Activated CD4-positive, alpha-beta T cell treated with anti-CD3 and anti-CD28 coated beads, Interleukin-2, amount 10 ng/mL, durations not matched to agents 7 days and 5 days (primary cell): ENCODE measurements at places on chromosomes 12 and 14. TPM values are rescaled to one million over a fixed set of nuclear protein-coding genes. Genes with fewer than 3 reads are reported as not detected.

SLC11A2 gene
- total RNA-seq: 37.4 TPM

CLSTN3 gene
- 74.0 TPM for total RNA-seq

ADAMTS20 gene
- total RNA-seq: not detected

ANO6 gene
- total RNA-seq: 32.0 TPM

TMEM63C gene
- total RNA-seq: 0.45 TPM

FAM186B gene
- total RNA-seq: 0.15 TPM

NEUROD4 gene
- not detected for total RNA-seq

TMEM30B gene
- 0.30 TPM for total RNA-seq

GYS2 gene
- not detected for total RNA-seq

KRT2 gene
- 0.10 TPM for total RNA-seq

OTX2 gene
- not detected for total RNA-seq

SPTB gene
- not detected for total RNA-seq

AMN gene
- total RNA-seq: 0.30 TPM

CEBPE gene
- total RNA-seq: 0.67 TPM

CCDC38 gene
- total RNA-seq: not detected

HIGD1C gene
- total RNA-seq: not detected

ZC2HC1C gene
- total RNA-seq: 3.1 TPM

RASSF9 gene
- total RNA-seq: not detected

MYO1H gene
- total RNA-seq: not detected

IGFBP6 gene
- not detected for total RNA-seq

MYRFL gene
- not detected for total RNA-seq

MSRB3 gene
- total RNA-seq: not detected

PDE3A gene
- not detected for total RNA-seq

PTPRR gene
- not detected for total RNA-seq

FAM90A1 gene
- total RNA-seq: not detected

IFNG-AS1 gene
- total RNA-seq: not detected

MYO1A gene
- 2.9 TPM for total RNA-seq

ASCL1 gene
- total RNA-seq: not detected

GPRC5D gene
- 0.22 TPM for total RNA-seq

PITPNM2 gene
- 19.0 TPM for total RNA-seq

INHBC gene
- total RNA-seq: not detected

RERG gene
- total RNA-seq: 0.21 TPM

RPS26 gene
- total RNA-seq: 48.3 TPM

MYF6 gene
- not detected for total RNA-seq

CLEC4A gene
- total RNA-seq: 0.19 TPM

WSCD2 gene
- not detected for total RNA-seq

ABCD2 gene
- 23.5 TPM for total RNA-seq

FOXM1 gene
- total RNA-seq: 119 TPM

TEX52 gene
- total RNA-seq: 0.35 TPM

MORN3 gene
- total RNA-seq: 3.0 TPM

MYF5 gene
- total RNA-seq: not detected
